ENCODE measurements at places on chromosomes 13 and 19. TPM values are rescaled to one million over a fixed set of nuclear protein-coding genes. Genes with fewer than 3 reads are reported as not detected.

DNA sequence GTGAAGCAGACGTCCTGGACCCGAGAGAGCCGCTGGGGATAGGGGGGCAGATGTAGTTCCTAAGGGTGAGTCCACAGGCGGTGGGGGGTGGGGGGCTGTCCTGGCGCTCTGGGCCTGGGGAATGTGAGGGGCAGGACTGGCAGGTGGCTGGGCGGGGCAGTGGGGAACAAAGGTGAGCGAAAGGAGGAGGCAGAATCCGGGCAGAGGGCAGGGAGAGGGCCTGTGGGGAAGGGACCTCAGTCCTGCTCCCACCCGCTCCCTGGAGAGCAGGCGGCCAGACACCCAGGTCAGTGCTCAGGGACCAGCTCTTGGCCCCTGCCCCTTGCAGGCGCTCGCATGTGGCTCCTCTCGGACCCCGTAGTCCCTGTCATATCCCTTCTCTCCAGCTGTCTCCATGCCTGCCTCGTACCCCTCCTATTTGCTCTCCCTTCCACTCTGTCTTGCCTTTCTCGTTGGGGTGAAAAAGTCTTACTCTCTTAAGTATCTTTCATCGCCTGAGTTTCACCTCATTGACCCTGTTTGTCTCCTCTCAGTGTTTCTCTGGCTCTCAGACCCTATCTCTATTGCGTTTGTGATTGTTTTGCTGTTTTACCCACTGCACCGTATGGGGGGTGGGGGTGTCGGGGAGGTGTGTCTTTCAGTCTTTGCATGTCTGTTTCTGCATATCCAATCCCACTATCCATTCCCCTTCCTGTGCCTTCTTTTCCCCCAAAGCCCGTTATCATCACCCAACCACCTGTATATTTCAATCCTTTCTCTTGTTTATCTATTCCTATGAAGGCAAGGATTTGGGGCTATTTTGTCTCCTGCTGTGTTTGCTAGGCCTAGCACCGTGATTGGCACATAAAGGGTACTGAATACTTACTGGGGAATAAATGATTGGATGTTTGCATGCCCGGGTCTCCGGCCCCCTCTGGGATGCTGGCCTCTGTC is 5.8 kb downstream of the SPHK2 start:
- no peak for DNase-seq
- H3K36me3 ChIP-seq = peaks cover 22% of the 10 kb centered on the region
- peak overlapping the region; percentile 91 for H3K27ac ChIP-seq
- no peaks in the 10 kb centered on the region for H3K27me3 ChIP-seq

- H3K27ac ChIP-seq = peak overlapping the region; percentile 21
- no peak overlapping the region for H3K4me3 ChIP-seq
- H3K27me3 ChIP-seq = no peaks in the 10 kb centered on the region
- peaks cover 16% of the 10 kb centered on the region for H3K4me1 ChIP-seq
Measured at GRCh38 chr19:10805758-10806247, 30.2 kb downstream of the TMED1 start.

DNA sequence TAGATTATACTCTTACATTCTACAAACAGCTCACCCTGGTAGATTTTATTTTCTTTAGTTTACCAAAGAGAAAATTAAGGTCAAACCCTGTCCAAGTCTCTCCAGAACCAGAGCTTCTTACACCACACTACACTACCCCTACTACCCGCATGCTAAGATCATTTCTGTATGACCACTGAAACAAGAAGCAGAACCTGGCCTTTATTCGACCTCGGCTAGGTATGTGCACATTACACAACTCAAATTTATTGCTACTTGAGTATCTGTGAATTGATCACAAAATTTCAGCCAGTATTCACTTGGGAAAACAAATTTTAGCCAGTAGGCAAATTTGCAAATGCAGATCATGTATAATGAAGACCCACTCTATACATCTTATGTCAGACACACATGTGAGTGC is 2437.0 kb downstream of the PCDH9 start:
- H3K27ac ChIP-seq = no peak overlapping the region
- no peaks in the 10 kb centered on the region for H3K4me1 ChIP-seq
- H3K27me3 ChIP-seq = no peaks in the 10 kb centered on the region
- no peak for DNase-seq

- no peaks in the 10 kb centered on the region for H3K4me1 ChIP-seq
- no peak for DNase-seq
- no peak overlapping the region for H3K27ac ChIP-seq
- H3K27me3 ChIP-seq = peaks cover 5% of the 10 kb centered on the region
Measured at GRCh38 chr13:43584751-43585150, 202.0 kb downstream of the ENOX1 start.

DNA sequence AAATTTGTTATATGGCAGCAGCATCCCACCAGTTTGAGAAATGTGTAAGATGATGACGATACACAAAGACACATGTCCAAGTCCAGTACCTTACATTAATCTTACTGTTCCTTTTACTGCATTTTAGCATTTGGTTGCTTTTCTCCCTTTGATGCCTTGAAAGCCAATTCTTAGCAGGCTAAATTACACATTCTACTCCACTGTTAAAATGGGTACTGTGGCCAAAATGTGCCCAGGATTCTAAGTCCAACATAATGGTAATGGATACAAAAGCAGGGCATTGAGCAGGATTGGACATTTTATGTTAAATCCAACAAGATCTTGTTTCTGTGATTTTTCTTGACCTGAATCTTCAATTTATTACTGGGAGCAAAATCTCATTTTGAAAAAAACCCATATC is 52.8 kb upstream of the RAP2A start:
- H3K27me3 ChIP-seq = no peaks in the 10 kb centered on the region
- H3K27ac ChIP-seq = no peak overlapping the region
- peaks cover 11% of the 10 kb centered on the region for H3K4me1 ChIP-seq
- DNase-seq = no peak
- peaks cover 6% of the 10 kb centered on the region for H3K36me3 ChIP-seq

Gene SIGLEC5
- not detected for total RNA-seq

- no peak overlapping the region for H3K27ac ChIP-seq
- no peak for DNase-seq
- H3K4me3 ChIP-seq = no peak overlapping the region
- no peaks in the 10 kb centered on the region for H3K27me3 ChIP-seq
Measured at GRCh38 chr19:44677019-44677811, 5.9 kb downstream of the CEACAM19 start.

DNA sequence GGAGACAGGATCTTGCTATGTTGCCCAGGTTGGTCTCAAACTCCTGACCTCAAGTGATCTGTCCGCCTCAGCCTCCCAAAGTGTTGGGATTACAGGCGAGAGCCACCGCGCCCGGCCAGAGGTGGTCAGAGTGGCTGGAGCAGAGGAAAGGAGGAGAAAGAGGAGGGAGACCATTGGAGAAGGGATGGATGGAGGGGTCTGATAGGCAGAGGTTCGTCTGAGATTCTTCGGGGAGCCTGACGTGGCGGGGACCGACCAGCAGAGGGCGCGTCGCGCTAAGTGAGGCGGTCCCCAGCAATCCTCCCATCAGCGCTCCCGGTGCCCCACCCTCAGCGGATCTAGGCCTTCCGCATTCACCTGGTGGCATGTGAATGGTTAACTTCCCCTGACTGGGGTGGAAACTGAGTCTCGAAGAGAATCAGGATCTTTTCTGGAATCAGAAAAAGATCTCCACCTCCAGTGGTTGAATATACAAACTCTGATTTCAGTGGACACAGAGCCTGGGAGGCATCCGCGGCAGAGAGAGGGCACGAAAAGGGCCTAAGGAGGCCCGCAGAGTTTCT is 8.8 kb downstream of the GTPBP3 start:
- H3K4me3 ChIP-seq = no peak overlapping the region
- peak; percentile 88 for DNase-seq
- H3K4me1 ChIP-seq = peaks cover 2% of the 10 kb centered on the region
- H3K36me3 ChIP-seq = peaks cover 2% of the 10 kb centered on the region
- H3K27ac ChIP-seq = no peak overlapping the region

DNA sequence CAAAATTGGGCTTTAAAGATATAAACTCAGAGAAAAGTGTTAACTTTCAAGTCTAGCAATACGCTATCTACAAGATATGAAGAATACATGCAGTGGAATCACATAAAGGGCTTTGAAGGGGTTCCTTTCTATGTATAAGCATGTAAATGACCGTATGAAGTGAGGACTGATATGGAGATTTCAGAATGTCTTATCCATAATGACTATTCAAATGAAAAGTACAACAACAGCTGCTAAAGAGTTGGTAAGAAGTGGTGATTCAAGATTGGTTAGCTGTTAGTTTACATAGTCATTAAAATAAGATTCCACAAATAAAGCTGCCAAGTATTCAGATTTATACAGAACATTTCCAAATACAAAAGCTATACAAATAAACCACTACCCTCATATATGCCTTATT is 153.4 kb upstream of the STARD13 start:
- no peak for DNase-seq
- no peaks in the 10 kb centered on the region for H3K4me1 ChIP-seq
- H3K4me3 ChIP-seq = no peak overlapping the region
- H3K27ac ChIP-seq = no peak overlapping the region

- no peak overlapping the region for H3K27ac ChIP-seq
- no peaks in the 10 kb centered on the region for H3K36me3 ChIP-seq
- H3K4me3 ChIP-seq = no peak overlapping the region
- H3K27me3 ChIP-seq = peaks cover 4% of the 10 kb centered on the region
- peak; percentile 41 for DNase-seq
- H3K4me1 ChIP-seq = peaks cover 10% of the 10 kb centered on the region
Measured at GRCh38 chr19:35318679-35319448, 10.1 kb upstream of the CD22 start.

DNA sequence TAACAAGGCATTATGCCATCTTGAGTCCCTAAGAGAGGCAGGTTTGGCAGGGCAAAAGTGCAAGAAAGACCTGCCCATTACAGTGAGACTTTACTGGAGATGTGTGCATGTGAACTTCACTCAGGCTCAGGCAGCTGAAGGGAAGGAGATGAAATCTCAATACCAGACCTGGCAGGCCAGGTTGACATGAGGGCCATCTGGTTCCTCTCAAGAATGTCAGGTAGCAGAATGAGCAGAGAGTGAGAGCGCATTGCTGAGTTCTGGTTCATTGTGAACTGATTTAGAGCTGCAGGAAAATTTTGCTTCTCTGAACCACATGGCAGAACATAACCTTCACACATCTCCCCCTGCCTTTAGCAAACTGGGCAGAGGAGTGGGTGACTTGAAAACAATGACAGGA is 406.3 kb downstream of the GPC5 start:
- no peaks in the 10 kb centered on the region for H3K36me3 ChIP-seq
- H3K4me1 ChIP-seq = no peaks in the 10 kb centered on the region
- H3K4me3 ChIP-seq = no peak overlapping the region

Gene MCEMP1
- total RNA-seq = not detected

- H3K27me3 ChIP-seq = no peaks in the 10 kb centered on the region
- H3K4me3 ChIP-seq = peak within 1 kb of the TSS; percentile 80
- H3K4me1 ChIP-seq = peaks cover 38% of the 10 kb centered on the region
- H3K27ac ChIP-seq = peak within 1 kb of the TSS; percentile 55
Measured at GRCh38 chr19:17334414-17335409, at the start of gene ANO8. Gene ANO8 (minus strand): TSS chr19:17334855. CDS start chr19:17334670, 185 bp downstream.

GRCh38 chr19:7326105-7326877 is 22.4 kb upstream of the ARHGEF18 start:
- H3K4me1 ChIP-seq = no peaks in the 10 kb centered on the region
- H3K27me3 ChIP-seq = no peaks in the 10 kb centered on the region
- no peaks in the 10 kb centered on the region for H3K36me3 ChIP-seq
- DNase-seq = peak; percentile 75

DNA sequence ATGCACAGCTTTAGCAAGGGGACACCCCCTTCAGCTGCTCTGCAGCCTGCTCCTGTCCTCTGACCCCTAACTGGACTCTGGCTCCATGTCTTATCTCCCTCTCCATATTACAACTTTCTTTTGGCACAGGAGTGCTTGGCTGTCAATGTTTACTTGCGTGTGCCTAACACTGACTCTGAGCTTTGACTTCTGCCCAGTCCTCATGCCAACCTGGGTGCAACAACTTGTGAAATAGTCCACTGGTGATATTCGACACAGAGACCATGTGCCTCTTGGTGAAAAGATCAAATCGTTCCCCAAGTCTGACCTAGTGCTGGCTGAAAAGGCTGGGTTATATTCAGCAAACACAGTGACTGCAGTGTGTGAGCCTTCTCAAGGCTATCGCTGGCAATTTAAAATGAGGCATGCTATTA is 34.1 kb upstream of the KLF12 start:
- no peaks in the 10 kb centered on the region for H3K36me3 ChIP-seq
- DNase-seq = no peak
- no peak overlapping the region for H3K27ac ChIP-seq
- no peak overlapping the region for H3K4me3 ChIP-seq
- H3K27me3 ChIP-seq = no peaks in the 10 kb centered on the region

DNA sequence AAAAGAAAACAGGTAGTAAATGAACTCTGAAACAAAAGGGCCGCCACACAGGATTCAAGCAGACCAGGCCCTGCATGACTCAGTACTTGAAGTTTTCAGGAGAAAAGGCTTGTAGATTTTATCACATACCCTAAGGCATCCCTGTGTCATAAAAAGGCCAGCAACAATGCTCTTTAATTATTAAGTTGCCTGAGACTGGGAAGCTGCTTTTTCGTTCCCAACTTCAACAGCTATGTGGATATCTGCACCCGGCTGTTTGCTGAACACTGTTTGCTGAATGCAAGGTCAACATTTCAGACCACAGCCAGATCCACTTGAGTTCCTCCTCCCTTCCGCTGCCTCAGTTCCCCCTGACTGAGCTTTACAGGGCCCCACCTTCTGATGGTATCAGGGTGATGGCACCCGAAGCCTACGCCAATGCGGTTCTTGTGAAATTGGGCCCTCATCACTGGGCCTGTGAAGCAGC is 6.1 kb upstream of the ECH1 start:
- no peaks in the 10 kb centered on the region for H3K27me3 ChIP-seq
- peaks cover 47% of the 10 kb centered on the region for H3K4me1 ChIP-seq
- peak overlapping the region; percentile 55 for H3K27ac ChIP-seq
- H3K36me3 ChIP-seq = peaks cover 69% of the 10 kb centered on the region

GRCh38 chr19:35673121-35673804 is 6.9 kb downstream of the UPK1A start:
- peaks cover 26% of the 10 kb centered on the region for H3K27me3 ChIP-seq
- DNase-seq = peak; percentile 84
- H3K27ac ChIP-seq = peak overlapping the region; percentile 60
- H3K4me1 ChIP-seq = peaks cover 8% of the 10 kb centered on the region

- H3K36me3 ChIP-seq = no peaks in the 10 kb centered on the region
- no peaks in the 10 kb centered on the region for H3K4me1 ChIP-seq
- DNase-seq = no peak
- no peak overlapping the region for H3K4me3 ChIP-seq
- H3K27me3 ChIP-seq = no peaks in the 10 kb centered on the region
Measured at GRCh38 chr19:31301306-31301980, 47.8 kb downstream of the TSHZ3 start.

- no peaks in the 10 kb centered on the region for H3K36me3 ChIP-seq
- H3K27me3 ChIP-seq = peaks cover 8% of the 10 kb centered on the region
Measured at GRCh38 chr19:16336571-16336970, 11.9 kb downstream of the KLF2 start.

Gene PPFIA3
- 5.1 TPM for total RNA-seq

DNA sequence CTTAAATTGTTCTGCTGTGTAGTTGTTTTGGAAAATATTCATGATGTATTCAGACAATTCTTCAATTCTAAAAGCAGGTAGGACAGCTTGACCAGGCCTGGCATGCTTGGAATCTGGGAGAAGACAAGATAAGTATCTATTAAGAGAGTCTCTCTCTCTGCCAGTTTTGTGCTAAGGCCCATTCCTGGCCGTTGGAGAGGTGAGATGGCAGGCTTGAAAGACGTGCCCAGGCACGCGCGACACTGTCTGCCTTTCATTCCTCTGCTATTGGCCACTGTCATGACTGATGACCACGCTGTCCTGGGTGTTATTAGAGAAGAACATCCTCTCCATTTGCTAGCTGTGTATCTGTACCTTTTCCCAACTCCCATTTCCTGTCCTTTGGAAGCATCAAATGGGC is 90.3 kb downstream of the LHFPL6 start:
- no peak overlapping the region for H3K4me3 ChIP-seq
- no peak for DNase-seq
- H3K36me3 ChIP-seq = no peaks in the 10 kb centered on the region
- H3K27ac ChIP-seq = no peak overlapping the region
- peaks cover 7% of the 10 kb centered on the region for H3K27me3 ChIP-seq
